ENCODE measurements at places on chromosomes 5 and 9. TPM values are rescaled to one million over a fixed set of nuclear protein-coding genes. Genes with fewer than 3 reads are reported as not detected.

Gene NAIP
- polyA plus RNA-seq, result 47.8 TPM

Gene VCAN
- polyA plus RNA-seq, result 182 TPM

Gene LEAP2
- polyA plus RNA-seq, result 3.2 TPM

Gene FRRS1L
- 77.4 TPM for polyA plus RNA-seq

Gene SHISAL2B
- 2.9 TPM for polyA plus RNA-seq

Gene PTPRD
- 131 TPM for polyA plus RNA-seq

Gene ZBTB26
- polyA plus RNA-seq, result 10.3 TPM

Gene SNCB
- polyA plus RNA-seq, result 267 TPM

Gene TIGD6
- polyA plus RNA-seq, result 5.5 TPM

Gene FOXD4L6
- polyA plus RNA-seq, result not detected

All from spinal cord (tissue), 10 donors.